ENCODE measurements at places on chromosomes 1 and 21.

DNA sequence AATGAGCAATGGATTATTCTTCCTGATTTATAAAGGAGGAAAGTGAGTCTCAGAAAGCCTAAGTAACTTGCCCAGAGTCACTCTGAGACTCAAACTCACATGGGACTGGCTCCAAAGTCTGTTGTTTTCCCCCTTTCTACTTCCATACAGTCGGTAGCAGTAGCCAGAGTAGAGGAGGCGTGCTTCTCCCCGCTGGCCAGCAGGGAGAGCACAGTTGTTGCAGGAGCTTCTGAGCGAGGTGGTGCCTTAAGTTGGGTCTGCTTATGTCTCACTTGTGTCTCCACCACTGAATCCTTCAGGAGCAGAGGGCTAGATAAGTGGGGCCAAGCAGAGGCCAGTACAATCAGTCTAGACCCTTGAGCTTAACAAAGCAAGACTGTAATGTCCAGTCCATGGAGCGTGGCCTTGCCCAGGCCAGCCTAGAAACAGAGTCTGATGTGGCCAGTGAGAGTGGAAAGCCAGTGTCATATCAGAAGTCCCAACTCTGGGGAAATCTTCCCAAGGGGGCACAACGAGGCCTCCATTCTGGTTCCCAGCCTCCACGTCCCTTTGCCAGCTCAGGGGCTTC lies 181.9 kb downstream of the ZSCAN20 start:
- DNase-seq, result peak; percentile 2

DNA sequence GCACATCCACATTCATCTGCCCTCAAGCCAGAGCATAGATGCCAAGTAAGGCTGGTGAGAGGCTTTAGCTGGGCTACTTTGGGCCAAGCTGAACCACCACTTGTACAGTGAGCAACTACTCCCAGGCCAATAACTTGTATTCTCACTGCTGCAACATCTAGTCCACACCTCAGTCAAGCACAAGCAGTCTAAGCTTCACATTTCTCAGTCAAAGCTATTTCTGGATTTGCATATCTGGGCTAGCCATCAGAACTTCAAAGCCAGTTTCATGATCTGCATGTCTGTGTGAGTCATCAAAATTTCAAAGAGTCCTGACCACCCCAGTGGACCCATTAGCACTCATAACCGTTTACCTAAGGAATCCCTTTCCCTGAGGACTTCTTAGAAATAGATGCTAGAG lies 77.7 kb upstream of the DIRAS3 start:
- DNase-seq, result peak; percentile 39

GRCh38 chr1:115654663-115655305 lies 13.0 kb downstream of the VANGL1 start:
- no peak for DNase-seq

DNA sequence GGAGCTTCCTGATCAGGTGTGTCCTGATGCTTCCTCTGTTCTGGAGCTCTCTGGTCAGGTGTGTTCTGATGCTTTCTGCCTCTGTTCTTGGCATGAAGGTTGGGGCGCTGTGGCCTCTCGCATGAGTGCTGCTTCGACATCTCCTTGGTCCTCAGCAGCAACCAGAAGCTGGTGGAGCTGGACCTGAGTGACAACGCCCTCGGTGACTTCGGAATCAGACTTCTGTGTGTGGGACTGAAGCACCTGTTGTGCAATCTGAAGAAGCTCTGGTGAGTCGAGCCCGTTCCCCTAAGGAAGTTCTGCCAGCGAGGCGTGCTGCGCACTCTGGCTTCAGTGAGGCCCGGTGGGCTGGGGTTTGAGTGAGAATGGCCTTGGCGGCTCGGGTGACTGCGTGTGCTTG lies 18.0 kb downstream of the NLRP3 start:
- no peak for DNase-seq

DNA sequence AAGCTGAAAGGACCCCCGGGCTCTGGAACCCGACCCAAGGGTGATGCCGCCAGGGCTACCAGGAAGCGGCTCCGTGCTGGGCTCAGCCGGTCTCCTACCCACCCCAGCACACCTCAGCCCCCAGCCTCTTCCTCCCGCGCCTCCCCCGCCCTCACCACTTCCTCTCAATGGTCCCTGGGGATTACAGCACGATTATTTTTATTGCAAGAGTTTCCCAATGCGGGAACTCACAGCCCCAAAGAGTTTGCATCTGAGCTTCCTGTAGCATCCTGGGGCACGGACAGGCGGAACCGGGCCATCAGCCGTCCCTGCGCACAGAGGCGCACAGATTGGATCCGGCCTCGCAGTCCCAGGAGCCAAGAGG lies 8.7 kb upstream of the SLX9 start:
- DNase-seq, result peak; percentile 86

- no peak for DNase-seq
Measured at GRCh38 chr1:226092965-226093364, 30.4 kb downstream of the H3-3A start.

- no peak for DNase-seq
Measured at GRCh38 chr1:3539707-3540425, 71.4 kb downstream of the MEGF6 start.

DNA sequence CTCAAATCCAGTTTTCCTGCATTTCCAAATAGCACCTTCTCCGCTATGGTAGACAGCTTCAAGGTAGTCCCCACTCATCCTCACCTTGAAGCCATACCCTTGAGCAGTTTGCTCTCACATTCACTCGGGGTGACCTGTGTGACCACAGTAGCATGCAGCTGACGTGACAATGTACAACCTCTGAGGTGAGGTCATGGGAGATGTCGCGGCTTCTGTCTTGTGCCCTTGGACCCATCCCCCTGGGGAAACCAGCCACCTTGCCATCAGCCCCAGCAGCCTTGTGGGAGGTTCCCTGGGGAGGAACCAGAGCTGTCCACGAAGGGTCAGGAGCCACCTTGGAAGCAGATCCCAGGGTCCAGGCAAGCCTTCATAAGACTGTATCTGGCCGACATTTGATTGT lies 38.3 kb upstream of the DUSP10 start:
- peak; percentile 57 for DNase-seq

DNA sequence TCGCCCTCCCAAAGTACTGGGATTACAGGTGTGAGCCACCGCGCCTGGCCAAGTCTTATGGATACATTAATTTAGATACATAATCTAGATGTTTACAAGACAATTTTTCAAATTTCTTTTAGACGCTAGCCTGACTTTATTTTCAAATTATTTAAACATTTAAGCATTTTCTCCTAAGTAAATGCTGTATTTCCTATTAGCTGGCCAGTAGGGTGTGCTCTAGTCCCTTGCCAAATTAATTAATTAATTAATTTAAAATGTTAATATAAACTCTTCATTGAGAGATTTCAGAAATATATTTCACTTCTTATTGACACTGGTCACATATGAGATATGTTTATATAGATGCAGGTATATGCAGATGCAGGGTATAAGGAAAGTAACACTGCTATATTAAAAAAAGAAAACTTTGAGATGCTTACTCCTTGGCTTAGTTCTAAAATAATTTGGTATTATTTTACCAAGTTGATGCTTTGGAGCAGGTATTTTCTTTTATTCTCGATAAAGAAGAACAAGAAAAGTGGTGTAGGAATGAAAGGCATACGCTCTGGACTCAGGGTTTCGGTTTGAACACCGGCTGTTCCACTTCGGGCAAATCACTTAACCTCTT lies 5.2 kb upstream of the ERRFI1 start:
- DNase-seq, result peak; percentile 42

- DNase-seq, result no peak
Measured at GRCh38 chr1:156474966-156475365, 25.6 kb downstream of the MEF2D start.
